ENCODE measurements at places on chromosomes 1 and 21.

DNA sequence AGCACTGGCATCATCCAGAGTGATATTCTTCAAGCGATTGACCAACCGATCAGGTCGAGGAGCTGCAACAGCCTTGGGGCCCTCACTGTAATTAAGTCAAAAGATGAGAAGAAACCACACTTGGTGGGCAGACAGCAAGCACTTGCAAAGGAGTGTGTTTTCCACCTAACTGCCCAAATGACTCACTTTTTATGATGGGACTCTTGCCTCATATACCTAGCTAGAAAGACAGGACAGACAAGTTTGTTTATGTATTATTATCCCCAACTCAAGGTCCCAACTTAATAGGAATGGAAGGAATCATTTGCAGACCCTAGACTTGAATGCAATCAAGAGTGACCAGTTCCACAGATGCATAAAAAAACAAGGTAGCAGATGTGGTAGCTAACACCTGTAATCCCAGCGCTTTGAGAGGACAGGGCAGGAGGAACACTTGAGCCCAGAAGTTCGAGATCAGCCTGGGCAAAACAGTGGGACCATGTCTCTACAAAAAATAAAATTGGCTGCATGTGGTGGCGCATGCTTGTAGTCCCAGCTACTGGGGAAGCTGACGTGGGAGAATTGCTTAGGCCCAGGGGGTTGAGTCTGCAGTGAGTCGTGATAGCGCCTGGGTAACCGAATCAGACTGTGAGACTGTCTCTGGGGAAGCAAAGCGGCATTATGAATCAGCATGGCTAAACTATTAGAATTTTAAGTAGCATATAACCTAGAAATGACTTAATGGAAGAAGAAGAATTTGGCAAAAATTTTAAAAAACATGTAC, 2.3 kb upstream of the NRAS start:
- no peak for DNase-seq

DNA sequence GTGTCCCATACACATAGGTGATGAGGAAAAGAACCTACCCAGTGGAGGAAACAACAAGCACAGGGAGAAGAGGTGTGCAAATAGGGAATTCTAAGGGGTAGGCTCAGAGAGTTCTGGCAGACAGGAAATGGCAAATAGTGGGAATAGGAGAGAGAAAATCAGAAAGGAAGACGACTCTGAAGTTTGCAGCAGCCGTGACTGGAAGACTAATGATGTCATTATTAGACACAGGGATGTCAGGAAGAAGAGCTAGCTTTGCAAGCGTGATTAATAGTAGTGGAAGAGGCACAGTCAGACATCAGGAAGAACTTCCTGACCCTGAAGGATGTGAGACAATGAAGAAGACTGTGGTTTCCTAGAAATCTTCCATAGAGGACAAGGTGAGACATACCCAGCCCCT, 21.1 kb downstream of the DLGAP3 start:
- no peak for DNase-seq

DNA sequence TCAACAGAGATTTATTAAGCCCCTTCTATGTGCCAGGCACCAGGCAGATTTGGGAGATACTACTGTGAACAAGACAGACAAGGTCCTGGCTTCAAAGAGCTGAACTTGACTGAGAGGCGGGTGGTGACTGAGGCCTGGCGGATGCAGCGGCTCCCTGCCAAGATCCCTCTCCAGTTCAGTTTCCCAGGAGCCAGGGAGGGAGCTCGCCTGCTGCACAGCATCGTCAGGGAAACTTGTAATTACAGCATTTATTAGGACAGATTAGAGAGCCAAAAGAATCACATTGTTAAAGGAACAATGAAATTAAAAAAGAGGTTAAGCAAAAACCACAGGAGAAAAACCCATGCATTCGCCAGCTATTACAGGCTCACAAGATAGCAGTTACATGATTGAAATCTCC, 55.3 kb downstream of the ETS2 start:
- DNase-seq = no peak

GRCh38 chr1:211704543-211704942, 29.1 kb upstream of the NEK2 start:
- no peak for DNase-seq

DNA sequence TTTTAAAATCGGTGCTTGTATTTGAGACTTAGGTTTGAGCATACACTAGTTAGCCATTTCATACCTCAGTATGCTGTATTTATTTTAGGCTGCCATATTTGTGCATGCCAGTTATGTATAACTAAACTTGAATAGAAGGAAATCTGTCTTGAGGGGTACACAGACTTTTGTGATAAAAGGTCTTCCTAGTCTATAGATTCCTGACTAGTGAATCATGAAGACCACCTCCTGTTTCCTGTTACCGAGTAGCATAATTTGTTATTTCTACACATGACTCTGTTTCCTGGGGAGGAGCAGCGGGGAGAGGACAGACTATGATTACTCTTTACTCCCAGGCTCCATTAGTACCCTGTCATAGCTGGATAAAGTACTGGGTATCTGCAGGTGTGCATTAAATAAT, 316.8 kb upstream of the SNX7 start:
- no peak for DNase-seq

DNA sequence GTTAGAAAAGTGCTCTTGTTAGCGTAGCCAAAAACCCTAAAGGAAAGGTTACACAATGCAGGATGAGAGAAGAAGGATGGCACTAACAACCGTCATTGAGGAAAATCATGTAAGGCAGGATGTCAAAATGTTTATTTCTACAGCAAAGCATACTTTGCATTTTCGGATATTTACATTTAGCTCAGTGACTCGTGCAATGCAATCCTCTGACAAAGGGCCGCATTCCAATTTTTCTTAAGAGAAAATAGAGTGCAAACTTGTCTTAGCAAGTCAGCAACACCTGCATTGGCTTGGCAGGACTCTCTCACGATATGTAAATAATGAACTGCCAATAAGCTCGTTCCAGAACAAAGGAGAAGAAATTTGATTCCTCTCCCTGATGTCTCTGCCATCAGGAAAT, 33.3 kb downstream of the TIAM1 start:
- DNase-seq = no peak

DNA sequence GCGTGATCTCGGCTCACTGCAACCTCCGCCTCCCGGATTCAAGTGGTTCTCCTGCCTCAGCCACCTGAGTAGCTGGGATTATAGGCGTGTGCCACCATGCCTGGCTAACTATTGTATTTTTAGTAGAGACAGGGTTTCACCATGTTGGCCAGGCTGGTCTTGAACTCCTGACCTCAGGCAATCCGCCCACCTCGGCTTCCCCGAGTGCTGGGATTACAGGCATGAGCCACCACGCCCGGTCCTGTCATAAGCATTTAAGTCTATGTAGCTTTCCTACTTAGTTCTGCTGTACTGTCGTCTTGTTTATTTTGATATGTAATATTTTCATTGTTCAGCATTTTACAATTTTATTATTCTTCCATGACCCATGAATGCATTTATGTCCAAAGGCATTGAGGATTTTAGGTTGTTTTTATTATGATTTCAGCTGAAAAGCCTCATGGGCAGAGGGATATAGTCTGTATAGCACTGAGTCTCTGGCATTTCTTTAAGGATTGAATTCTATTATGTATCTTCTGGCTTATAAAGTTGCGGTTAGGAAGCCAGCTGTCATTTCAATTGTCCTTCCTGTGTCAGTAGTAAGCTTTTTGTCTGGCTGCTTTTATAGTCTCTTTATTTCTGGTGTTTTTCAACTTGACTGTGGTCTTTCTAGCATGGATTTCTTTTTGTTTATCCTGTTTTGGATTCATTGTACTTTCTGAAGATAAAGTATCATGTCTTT, 9.2 kb downstream of the AGPAT3 start:
- no peak for DNase-seq

DNA sequence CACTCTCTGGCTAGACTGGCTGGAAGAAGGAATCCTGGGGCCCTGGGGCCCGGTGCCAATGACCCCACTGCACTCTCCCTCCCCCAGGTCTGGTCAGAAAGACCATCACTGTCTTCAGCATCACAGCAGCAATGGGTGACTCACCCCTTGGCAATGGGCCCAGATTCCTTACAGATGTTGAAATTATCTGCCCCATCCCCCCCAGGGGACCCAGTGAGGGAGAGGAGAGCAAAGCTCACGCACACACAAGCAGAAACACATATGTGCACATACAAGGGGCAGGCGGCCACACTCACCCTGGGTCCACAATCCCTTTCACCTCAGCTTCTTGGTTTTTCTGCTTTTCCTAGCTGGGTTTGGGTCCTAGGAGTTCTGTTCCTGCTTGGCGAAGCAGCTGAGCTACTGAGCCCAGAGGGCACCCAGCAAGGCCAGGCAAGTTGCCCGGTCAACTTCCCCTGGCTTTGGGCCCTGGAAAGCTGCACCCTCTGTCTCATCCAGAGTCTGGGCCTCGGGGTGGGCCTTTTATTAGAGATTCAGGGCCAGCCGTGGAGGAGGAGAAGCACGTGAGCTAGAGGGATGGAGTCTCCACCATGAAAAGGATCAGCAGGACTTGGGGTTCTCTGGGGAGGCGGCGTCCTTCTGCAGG, 2.6 kb downstream of the COL16A1 start:
- no peak for DNase-seq

GRCh38 chr1:91643431-91643830, 142.8 kb downstream of the CDC7 start:
- DNase-seq = no peak

DNA sequence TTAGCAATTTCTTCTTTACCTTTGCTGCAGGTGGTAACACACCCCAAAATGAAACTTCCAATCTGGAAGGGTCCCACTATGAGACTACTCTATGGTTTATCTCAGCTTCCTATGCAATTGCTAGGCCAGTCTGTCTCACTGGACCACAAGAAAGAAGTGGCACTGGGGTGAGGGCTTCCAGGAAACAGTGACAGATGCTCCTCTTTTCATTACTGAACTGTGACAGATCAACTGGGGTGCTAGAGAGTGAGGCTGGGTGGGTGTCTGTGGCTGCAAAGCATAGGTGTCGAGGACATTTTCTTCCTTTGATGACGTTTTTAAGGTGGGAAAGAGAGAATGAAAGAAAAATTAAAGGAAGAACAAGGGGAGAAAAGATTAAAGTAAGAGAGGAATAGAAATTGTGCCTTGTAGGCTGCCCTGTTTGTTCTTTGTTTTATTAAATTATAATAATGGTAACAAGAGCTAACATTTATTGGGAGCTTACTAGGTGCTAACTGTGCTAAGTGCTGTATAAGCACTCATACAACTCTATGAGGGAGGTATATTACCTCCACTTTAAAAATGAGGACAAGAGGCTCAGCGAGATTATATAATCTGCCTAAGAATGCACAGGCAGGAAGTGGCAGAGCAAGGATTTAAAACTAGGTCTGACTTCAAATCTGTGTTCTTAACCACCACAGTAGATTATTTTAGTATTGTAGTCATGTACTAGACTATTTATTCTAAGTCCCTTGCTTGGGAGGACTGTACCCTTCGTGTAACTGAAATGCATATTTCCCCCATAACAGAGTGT, 27.8 kb upstream of the DMRTA2 start:
- DNase-seq = no peak

- no peak for DNase-seq
These were observed 29.5 kb downstream of the PLPPR5 start for GRCh38 chr1:98975113-98975512.

GRCh38 chr1:37862330-37862729, 2.9 kb upstream of the MTF1 start:
- DNase-seq = no peak

GRCh38 chr1:152786077-152786476, at the start of gene LCE1E:
LCE1E (plus strand) TSS chr1:152786257; CDS start chr1:152787300, 1,043 bp downstream.
- DNase-seq = no peak

- no peak for DNase-seq
These were observed 115.0 kb downstream of the TGFB2 start for GRCh38 chr1:218459878-218460711.
